GM20000 (cell line): ENCODE measurements at places on chromosomes 5 and 9.

DNA sequence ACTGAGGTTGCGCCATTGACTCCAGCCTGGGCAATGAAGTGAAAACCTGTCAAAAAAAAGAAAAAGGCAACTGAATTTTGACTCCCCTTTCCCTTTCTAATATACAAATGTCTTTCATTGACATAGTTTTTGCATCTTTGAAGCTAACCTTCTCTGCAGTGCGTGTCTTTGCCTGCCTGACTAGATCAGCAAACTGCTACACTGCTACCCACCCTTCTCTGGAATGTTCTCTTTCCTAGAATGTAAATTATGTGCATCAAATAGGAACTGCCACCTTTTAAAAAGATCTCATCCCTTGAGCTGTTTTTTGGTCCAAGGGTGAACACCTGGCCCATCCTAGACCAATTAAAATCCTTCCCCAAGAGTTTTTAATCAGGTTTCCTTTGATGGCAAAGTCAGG is 127.6 kb downstream of the SLC28A3 start:
- DNase-seq, result no peak

DNA sequence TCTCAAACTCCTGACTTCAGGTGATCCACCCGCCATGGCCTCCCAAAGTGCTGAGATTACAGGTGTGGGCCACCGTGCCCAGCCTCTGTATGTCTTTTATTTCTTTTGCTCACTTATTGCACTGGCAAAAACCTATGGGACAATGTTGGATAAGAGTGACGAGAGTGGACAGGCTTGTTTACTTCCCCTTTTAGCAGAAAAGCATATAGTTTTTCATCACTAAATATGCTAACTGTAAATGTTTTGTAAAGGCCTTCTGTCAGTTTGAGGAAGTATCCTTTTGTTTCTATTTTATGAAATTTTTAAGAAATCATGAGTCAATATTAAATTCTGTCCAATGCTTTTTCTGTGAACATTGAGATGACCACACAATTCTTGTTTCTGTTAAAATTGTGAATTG is 103.3 kb downstream of the AUH start:
- no peak for DNase-seq

DNA sequence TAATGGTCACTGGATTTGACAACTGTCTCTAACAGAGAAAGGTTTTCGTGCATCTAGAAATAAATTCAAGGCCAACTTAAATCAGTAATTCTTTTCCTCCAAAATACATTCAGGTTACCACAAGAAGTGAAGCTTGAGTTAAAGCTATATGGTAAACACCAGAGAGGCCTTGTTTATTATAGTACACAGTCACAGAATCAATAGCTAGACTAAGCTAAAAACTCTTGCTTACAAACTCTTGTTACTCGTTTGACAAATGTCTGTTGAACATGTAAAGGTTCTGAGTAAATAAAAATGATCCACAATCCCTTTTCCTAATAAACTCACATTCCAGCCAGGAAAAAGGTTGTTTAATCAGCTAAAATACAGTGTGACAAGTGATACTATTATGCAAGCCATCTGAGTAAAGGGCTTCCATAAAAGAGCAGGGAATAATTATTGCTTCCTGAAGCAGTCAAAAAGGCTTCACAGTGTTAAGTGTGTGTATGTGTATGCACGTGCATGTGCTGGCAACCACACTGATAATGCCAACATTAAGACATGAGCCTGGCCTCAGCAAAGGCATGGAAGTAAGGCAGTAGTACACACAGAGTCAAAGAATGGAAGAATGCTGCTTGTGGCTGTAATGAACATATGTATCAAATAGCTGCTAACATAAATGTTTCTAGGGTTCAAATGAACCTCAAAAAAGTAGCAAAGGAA is 12.8 kb downstream of the PTAR1 start:
- no peak for DNase-seq

- DNase-seq, result no peak
Measured at GRCh38 chr5:93101661-93102060, 479.4 kb downstream of the NR2F1-AS1 start.

DNA sequence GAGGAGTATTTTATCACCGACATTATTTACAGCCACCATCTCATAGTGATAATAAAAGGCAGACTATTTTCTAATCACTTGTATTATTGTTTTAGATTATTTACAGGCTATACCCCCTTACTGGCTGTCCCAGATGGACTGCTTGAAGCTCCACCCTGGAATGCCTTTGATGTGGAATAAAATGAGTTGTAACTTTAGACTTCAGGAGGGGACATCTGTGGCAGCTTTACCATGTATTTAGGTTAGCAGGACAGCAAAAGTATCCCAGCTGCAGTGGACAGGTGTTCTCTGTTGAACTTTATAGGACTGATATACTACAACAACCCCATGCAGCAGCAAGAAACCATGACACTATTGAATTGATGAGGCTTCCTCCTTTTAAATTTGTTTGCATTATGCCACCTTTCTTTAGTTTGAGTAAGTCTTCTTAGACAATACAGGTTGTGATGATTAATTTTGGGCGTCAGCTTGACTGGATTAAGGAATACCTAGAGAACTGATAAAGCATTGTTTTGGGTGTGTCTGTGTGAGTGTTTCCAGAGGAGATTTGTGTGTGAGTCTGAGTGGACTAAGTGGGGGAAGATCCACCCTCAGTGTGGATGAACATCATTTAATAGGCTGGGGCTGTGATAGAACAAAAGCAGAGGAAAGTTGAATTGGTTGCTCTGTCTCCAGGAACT is 29.2 kb upstream of the C9orf57 start:
- DNase-seq, result no peak

- no peak for DNase-seq
Measured at GRCh38 chr5:96823900-96824380, 16.2 kb upstream of the ERAP1 start.

GRCh38 chr5:100772548-100772947 is 130.5 kb downstream of the ST8SIA4 start:
- DNase-seq, result no peak

- DNase-seq, result no peak
Measured at GRCh38 chr9:401223-401622, 186.6 kb downstream of the DOCK8 start.

DNA sequence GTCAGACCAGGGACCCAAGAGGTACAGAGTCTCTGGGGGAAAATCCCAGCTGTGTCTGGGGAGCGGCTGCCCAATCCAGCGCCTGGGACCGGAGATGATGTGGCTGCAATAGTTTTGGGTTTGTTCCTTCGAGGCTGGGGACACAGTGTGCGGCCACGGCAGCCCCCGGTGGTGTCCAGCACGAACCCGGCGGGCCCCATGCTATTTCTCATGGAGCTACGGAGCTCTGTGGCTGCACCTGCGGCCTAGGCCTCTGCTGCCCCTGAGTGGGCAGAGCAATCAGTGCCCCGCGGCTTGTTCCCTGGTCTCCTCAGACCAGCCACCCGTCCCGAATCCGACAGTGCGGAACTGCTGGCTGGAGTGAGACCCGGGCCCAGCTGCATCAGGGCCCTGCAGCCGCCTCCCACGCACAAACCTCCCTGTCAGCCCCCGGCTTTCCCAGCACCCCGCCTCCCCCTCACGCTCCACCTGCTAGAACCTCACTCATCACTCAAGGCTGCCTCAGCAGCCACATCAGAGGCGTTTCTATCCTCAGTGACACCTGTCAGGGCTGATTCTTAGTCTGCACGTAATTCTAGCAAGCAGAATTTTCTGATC is 29.0 kb downstream of the SARDH start:
- peak; percentile 64 for DNase-seq

GRCh38 chr5:61904730-61905129 is 401.3 kb upstream of the KIF2A start:
- DNase-seq, result no peak

DNA sequence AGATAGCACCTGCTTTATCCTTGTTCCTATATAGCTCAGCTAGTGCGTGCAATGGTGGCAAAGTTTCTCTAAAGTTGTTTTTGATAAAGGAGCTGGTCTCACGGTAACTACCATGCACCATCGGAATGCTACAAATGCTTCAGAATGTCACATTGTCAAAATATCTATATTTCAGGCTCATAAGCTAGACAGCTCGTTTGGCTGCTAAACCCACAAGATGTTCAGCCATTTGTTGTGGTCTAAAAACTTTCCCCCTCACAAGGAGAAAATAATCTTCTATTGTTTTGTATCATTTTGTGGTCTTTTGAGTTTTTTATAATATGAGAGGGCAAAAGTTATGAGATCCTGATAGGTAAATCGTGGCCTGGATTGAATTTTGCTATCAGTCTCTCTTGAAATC is 137.9 kb downstream of the NTRK2 start:
- DNase-seq, result no peak

DNA sequence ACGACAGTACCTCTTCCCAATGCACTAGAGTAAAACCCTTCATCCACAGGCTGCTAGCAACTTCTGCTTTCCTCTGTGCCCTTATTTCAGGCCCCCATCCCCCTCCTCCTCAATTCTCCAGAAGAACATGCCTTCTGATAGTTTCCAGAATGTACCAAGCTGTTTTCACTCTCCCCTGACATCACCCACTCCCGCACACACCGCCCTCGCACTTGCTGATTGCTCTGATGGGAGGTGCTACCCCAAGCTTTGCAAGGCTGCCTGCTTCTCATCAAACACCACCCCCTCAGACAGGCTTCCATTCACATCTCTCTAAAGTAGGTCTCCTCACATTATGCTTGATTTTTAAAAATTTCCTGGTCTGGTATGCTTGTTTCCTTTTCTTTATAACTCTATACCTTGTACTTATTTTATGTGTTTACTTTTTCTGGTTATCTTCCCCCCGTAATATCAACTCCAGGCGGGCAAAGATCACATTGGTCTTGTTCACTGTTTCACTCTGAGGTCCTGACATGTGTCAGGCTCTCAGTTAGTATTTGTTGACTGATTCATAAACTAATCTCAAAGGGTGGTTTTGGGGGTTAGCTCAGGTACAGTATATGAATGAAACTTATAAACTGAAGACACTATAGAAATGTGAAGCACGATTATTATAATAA is 91.0 kb upstream of the C9orf72 start:
- DNase-seq, result no peak

GRCh38 chr5:18394443-18394804 is 760.2 kb downstream of the TAF11L14 start:
- no peak for DNase-seq

- no peak for DNase-seq
Measured at GRCh38 chr5:154860765-154861164, 2.3 kb downstream of the CNOT8 start.

DNA sequence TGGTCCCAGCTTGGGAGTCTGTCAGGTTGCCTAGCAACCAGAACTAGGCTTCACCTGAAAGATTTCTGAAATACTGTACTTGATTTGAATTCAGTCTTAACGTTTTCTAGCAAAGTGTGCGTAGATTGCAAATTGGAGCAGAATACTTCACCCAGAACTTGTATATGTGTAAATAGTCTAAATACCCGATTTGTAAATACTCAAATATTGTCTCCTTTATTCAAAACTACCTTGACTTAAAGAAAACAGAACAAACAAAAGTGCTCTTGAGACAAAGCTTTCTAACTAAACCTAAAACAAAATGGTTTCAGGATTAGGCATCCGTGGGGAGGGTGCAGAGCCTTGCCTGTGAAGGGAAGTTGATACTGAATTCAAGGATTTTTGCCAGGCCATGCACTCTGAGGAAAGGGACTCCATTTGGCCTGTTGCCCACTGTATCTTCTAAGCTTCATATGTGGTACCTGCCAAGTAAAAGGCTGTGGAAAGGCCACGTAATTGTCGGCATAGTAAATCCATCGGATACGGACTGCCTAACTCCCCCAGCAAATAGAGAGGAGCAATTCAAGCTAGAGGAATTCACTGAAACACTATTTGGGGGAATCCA is 744 bp upstream of the HMGCS1 start:
- no peak for DNase-seq

DNA sequence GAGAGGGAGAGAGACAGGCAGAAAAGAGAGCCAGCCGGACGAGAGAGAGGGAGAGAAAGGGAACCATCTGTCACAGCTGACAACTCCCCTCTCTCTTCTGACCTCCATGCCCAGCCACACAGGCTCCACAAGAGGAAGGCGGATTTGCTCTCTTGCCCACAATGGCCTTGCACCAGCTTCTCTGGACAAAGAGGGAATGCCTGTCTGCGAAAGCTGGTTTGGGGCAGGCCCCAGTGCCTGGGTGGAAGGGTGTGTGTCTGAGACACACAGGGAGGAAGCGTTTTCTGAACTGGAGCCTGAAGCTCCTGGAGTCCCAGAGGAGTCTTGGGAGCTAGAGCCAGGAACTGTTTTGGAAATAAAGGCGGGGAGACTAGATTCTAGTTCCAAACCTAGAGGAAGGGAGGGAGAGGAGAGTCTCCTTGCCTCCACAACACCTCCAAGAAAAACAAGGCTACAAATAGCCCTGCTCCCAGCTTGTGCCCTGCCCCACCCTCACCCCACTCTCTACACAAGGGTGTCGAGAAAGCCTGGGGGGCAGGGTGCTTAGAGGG is 12.5 kb downstream of the C1QTNF2 start:
- no peak for DNase-seq

DNA sequence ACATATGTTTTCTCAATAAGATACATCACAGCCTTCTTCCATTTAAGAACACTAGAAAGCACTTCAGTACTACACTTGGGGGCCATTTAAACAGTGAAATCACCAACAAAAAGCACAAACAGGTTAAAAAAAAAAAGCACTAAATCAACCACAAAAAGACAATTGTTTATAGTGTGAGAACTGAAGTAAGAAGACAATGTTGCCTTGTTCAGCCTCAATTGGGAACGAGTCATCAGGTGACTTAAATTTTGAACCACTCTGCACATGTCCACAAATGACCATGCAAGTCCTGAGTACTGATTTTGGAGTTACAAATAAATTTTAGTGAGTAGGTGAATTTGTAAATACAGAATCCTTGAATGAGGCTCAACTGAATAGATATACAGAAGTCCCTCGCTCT is 37.2 kb upstream of the HNRNPA0 start:
- DNase-seq, result no peak

DNA sequence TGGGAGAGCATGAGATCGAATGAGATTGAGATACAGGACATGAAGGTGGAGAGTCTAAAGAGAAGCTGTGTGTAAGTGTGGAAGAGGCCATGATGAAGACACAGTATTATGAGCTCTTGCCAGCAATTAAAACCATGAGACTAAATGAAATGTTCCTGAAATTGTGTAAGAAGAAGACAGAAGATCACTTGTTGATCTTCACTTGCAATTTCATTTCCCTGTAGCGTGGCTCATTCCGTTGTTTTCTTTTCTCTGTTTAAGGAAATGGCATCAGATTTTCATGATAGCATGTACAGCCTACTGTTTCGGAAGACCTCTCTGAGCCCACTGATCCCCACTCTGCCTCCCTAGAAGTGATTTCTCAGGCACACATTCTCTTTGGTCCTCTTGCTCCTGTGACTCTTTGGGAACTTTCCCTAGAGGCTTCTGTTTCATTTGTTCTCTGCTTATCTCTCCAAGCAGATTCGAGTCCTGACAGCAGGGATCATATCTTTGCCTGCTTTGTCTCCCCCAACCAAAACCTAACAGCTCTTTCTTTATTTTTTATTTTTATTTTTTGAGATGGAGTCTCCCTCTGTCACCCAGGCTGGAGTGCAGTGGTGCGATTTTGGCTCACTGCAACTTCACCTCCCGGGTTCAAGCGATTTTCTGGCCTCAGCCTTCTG is 16.8 kb downstream of the PIP5K1B start:
- no peak for DNase-seq

- DNase-seq, result no peak
Measured at GRCh38 chr5:116437922-116438578, 136.6 kb downstream of the SEMA6A start.

GRCh38 chr5:132387640-132388117 is 18.2 kb downstream of the SLC22A5 start:
- no peak for DNase-seq

- DNase-seq, result no peak
Measured at GRCh38 chr5:167743695-167744464, 547.6 kb upstream of the WWC1 start.

GRCh38 chr5:31987985-31988710 is 186.0 kb downstream of the GOLPH3 start:
- DNase-seq, result no peak

GRCh38 chr9:31377358-31377757 is 1007.1 kb upstream of the ACO1 start:
- no peak for DNase-seq
